ENCODE measurements at places on chromosomes 3 and 15. TPM values are rescaled to one million over a fixed set of nuclear protein-coding genes. Genes with fewer than 3 reads are reported as not detected.

The SST gene
- 0.77 TPM for total RNA-seq

The MUC13 gene
- total RNA-seq = not detected

The NTRK3 gene
- 14.5 TPM for total RNA-seq

The MAPKAPK3 gene
- total RNA-seq = 23.4 TPM

The FBXW12 gene
- not detected for total RNA-seq

The FAM81A gene
- 0.94 TPM for total RNA-seq

The MUC4 gene
- 0.05 TPM for total RNA-seq

The DCLK3 gene
- total RNA-seq = not detected

The LTF gene
- total RNA-seq = not detected

The TMEM39A gene
- 53.4 TPM for total RNA-seq

The GJD2 gene
- 1.00 TPM for total RNA-seq

The ZNF662 gene
- total RNA-seq = 0.53 TPM

The UCN2 gene
- total RNA-seq = 2.8 TPM

The MEIS2 gene
- total RNA-seq = 30.9 TPM

The CD200 gene
- 11.1 TPM for total RNA-seq

The THBS1 gene
- 820 TPM for total RNA-seq

The NRG4 gene
- total RNA-seq = 0.18 TPM

The CALML4 gene
- total RNA-seq = 0.26 TPM

The ADPRH gene
- 2.6 TPM for total RNA-seq

The CDHR4 gene
- not detected for total RNA-seq

The CPLX3 gene
- not detected for total RNA-seq

The CADM2 gene
- total RNA-seq = 1.5 TPM

The C3orf49 gene
- total RNA-seq = not detected

The SLC6A1 gene
- total RNA-seq = 0.30 TPM

The CHDH gene
- 0.22 TPM for total RNA-seq

The FBLN2 gene
- 36.6 TPM for total RNA-seq

The GOLGA8O gene
- 1.2 TPM for total RNA-seq

The SIDT1 gene
- not detected for total RNA-seq

The TMPRSS7 gene
- not detected for total RNA-seq

The BAHD1 gene
- total RNA-seq = 30.4 TPM

The CLDN18 gene
- total RNA-seq = not detected

The UROC1 gene
- not detected for total RNA-seq

The FETUB gene
- not detected for total RNA-seq

The FBXL2 gene
- total RNA-seq = 25.6 TPM

The FOXL2NB gene
- 5.2 TPM for total RNA-seq

The ZSCAN29 gene
- 27.8 TPM for total RNA-seq

The SLC27A2 gene
- not detected for total RNA-seq

The NXPE3 gene
- total RNA-seq = 45.3 TPM

The AADAC gene
- not detected for total RNA-seq

The TTLL13 gene
- total RNA-seq = 0.14 TPM

The GOLGA8S gene
- total RNA-seq = 0.14 TPM

The CRTAP gene
- 144 TPM for total RNA-seq

The SAXO2 gene
- 1.2 TPM for total RNA-seq

The MORC1 gene
- not detected for total RNA-seq

The SLC28A2 gene
- not detected for total RNA-seq

The NANOGP8 gene
- not detected for total RNA-seq

The OR4F6 gene
- total RNA-seq = not detected

The GOLGA8R gene
- total RNA-seq = 1.6 TPM

The KCNAB1 gene
- total RNA-seq = 0.72 TPM

The RBPMS2 gene
- 10.6 TPM for total RNA-seq

The LNP1 gene
- 2.6 TPM for total RNA-seq

The ADCY5 gene
- total RNA-seq = 1.2 TPM

The MUSTN1 gene
- not detected for total RNA-seq

The SYNPR gene
- total RNA-seq = not detected

The ADAMTS17 gene
- total RNA-seq = 0.27 TPM

The CLDN16 gene
- total RNA-seq = 0.50 TPM

Measured in astrocyte (in vitro differentiated cells and primary cell).